Stimulated activated CD4-positive, alpha-beta T cell treated with anti-CD3 and anti-CD28 coated beads, TNF-alpha, amount 100 ng/mL, for 48 hours (primary cell): ENCODE measurements at places on chromosomes 7 and 10.

DNA sequence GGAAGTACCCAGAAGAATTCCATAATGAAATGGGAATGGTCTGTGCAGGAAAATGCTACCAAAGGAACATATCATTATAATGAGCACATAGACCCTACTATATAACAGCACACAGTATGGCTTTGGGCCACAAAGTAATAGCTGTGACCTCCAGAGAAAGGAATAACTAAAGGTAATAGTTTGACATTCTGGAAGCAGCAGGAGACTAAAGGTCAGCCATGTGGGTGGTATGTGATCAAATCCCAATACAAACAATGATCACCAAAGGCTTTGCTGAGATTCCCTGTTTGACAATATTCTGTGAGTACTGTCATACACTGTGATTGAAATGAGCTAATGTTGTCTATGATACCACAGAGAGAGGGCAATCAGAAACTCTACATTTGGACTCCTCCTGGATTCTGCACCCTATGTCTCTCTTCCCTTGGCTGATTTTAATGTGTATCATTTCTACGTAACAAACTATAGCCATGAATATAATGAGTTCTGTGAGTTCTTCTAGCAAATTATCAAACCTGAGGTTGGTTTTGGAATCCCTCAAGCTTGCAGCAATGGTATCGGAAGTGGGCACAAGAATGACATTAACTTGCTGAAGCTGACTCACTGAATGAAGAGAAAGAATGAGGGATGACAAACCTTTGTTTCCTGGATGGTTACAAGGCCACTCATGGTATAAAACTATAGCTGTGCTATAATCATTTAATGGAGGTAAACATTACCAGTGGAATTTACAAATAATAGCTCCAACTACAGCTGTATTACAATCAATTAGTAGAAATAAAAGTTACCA, 99.6 kb downstream of the JMJD1C start:
- no peak for DNase-seq

GRCh38 chr10:132517951-132518521, 19.6 kb upstream of the INPP5A start:
- DNase-seq: no peak

GRCh38 chr10:110208614-110209453, 1.4 kb downstream of the MXI1 start:
- no peak for DNase-seq

DNA sequence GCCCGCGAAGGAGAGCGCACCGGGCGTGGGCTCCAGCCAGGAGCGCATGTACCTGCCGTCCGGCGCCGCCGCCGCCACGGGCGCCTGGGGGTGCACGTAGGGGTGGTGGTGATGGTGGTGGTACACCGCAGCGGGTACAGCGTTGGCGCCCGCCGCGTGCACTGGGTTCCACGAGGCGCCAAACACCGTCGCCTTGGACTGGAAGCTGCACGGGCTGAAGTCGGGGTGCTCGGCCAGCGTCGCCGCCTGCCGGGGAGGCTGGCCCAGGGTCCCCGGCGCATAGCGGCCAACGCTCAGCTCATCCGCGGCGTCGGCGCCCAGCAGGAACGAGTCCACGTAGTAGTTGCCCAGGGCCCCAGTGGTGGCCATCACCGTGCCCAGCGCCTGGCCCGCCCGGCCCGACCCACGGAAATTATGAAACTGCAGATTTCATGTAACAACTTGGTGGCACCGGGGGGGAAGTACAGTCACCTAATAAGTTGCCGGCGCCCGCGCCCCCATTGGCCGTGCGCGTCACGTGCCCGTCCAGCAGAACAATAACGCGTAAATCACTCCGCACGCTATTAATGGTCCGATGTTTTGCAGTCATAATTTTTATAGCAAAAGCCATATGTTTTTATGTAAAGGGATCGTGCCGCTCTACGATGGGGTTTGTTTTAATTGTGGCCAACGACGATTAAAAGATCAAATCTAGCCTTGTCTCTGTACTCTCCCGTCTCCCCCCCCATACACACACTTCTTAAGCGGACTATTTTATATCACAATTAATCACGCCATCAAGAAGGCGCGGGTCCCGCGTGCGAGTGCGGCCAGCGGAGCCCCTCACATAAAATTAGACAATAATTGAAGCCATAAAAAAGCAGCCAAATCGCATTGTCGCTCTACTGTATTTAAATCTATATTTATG, at the start of gene HOXA9:
Gene HOXA9 (minus strand): TSS at position 449 of the 907 bp plus-strand sequence. CDS start 80 bp downstream, at position 369.
- DNase-seq: no peak

- DNase-seq: no peak
Observed at GRCh38 chr10:58513188-58514110, 777 bp downstream of the BICC1 start.

DNA sequence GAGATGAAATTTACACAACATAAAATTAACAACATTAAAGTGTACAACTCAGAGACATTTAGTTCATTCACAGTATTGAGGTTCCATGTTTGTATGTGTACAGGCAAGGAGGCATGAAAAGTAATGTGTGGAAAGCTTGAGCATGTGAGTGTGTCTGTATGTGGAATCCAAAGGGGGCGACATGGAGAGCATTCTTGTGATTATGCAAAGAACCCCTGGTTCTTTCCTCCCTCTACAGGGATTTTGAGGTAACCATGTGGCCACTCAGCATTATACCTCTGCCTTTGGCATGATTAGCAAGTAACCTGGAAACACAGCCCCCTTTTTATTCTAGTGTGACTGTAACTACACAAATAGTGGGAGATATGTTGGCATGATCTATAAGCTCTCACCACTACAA, 21.0 kb downstream of the OR2F1 start:
- no peak for DNase-seq

DNA sequence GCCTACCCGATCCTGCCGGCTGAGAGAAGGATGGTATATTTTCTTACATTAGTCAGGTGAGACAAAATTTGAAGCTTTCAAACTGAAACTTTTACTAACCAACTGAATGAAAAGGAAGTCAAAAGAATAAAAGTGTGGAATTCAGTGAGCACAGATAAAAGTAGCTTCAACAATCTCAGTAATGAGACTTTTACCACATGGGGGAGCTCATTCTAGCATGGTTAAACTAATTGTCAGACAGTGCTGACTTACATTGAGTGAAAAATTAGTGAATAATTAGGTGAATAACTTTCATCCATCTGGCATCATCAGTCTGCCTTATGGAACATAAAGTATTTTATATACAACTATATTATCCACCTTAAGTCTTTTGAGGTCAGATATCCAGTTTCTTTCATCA, 8.4 kb downstream of the FAM237B start:
- no peak for DNase-seq

- no peak for DNase-seq
Observed at GRCh38 chr10:31317171-31317570, 1.8 kb upstream of the ZEB1 start.

DNA sequence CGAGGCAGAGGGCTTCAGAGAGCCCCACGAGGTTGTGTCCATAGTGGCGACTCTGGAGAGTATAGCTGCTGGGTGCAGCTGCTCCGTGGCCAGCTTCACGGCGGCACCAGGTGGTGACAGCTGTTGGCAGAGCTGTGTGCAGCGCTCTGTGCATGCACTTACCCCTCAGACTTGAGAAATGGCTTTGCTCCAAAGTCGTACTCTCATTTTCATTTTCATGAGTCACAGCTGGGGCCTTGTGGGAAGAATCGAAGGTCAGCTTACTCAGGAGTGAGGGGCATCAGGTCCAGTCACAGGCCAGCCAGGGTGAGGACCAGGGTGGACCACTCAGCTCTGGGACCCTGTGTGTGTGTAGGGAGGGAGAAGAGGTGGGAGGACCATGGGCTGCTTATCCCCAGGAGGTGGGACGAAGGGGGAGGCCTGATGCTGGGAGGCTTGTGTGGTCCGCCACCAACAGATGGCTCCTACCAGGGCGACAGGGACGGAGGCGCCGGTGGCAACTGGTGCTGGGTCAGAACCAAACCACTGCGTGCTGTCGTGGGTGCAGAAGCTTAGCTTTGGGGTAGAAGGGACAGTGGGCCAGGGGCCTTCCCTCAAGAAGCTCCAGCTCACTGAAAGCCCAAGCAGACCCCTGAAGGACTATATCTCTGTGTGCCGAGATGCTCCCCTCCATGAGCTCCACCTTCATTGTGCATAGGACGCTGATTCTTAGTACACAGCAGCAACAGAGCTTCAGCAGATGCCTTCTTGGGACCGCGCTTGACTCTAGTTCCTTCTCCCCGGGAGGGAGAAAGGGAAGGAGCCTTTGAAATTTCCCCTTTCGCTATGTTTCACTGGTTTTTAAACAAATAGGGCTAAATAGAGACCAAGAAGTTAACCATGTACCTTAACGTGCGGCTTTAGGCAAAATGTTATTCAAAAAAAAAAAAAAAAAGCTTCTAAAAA, 225.0 kb downstream of the CELF2 start:
- DNase-seq: no peak

- no peak for DNase-seq
Observed at GRCh38 chr10:226018-226417, 90.8 kb downstream of the ZMYND11 start.

DNA sequence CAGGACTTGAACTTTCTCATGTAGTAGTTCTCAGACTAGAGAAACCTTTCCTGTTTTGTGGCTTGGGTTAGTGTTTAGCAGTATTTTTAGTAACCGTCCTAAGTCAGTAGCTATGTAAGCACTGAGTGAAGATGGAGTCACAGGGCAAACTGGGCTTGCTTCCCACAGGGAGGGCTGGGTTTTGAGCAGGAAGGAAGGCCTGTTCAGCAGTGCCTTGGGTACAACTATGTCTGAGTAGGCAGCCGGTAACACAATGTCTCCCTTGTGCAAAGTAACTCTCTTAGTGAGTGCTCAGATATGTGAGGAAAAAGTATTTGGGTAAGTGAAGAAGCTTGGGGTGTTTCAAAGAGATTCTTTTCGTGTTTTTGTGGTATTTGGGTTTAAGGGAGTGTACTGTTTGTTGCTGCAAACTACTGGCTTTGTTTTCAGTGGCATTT, 96.4 kb downstream of the CCSER2 start:
- DNase-seq: no peak

DNA sequence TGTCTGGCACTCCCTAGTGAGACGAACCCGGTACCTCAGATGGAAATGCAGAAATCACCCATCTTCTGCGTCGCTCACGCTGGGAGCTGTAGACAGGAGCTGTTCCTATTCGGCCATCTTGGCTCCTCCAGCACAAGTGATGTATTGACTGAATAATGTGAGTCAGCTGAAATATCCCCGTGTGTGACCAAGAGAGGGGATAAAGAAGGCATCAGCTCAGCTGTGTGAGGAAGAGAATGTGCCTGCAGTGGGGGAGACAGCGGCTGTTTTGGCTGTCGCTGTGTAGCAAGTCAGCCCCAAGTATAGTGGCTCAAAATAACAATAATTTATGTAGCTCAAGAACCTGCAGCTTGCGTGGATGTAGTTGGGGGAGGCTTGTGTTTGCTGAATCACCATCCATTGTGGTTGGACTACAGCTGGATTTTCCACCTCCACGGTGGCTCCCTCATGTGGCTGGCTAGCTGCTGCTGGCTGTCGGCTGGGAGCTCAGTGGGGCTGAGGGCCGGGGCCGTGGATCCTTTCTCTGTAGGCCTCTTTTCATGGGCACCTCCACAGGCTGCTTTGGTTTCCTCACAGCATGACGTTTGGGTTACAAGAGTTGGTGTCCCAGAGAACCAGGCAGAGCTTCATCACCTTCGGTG, 434.5 kb downstream of the CCSER2 start:
- no peak for DNase-seq

DNA sequence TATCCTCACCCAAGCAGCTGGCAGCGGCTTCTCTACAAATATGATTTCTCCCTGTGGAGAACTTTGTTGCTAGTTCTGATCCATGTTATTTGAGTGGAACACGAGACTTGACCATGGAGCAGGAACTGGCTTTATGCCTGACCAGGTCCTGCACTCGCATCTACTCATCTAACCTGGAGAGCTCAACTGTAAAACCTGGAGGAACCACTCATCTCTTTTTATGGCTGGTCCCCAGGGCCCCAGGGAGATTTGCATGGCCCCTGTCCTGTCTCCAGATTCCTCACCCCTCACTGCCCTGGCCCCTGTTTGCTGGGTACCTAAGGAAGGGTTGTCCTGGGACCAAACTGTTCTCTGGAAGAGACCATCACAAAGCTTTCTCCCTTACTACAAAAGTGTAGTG, 16.0 kb downstream of the TCAF1 start:
- DNase-seq: no peak

- no peak for DNase-seq
Observed at GRCh38 chr7:64951250-64951848, 39.5 kb downstream of the ZNF117 start.

DNA sequence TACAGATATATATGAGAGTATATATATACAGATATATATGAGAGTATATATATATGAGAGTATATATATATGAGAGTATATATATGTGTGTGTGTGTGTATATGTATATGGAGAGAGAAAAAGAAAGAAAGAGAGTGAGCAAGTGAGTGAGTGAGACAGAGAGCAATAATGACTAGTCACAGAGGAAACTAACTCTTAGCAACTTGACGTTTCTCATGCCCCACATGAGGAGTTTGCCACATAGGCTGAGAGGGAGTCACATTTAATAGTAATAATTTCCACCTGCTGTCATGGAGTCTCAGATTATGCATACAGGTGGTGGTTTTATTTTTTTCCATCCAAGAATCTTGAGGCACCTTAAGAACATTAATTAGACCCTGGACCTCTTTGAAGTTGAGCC, 199.9 kb downstream of the GATA3 start:
- DNase-seq: no peak

GRCh38 chr10:15541376-15541775, 170.3 kb upstream of the FAM171A1 start:
- no peak for DNase-seq

DNA sequence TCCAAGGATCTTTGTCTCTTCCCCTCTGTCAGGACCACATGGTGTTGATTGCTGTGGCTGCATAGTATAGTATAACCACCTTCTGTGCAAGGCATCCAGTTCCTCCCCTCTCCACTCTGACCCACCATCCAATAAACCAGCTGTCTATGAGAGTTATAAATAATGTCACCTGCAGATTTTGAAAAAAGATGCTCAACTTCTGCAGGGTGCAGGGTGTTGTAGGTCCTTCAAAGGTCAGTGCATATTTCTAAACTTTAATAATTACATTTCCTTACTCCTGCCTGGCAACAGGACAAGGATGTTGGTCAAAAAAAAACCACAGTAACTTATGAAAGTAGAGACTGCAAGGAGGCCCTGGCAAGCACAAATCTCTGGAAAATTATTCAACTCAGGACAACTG, 166.2 kb downstream of the PKD1L1 start:
- DNase-seq: no peak

GRCh38 chr7:128044064-128044463, 12.8 kb upstream of the LRRC4 start:
- no peak for DNase-seq

DNA sequence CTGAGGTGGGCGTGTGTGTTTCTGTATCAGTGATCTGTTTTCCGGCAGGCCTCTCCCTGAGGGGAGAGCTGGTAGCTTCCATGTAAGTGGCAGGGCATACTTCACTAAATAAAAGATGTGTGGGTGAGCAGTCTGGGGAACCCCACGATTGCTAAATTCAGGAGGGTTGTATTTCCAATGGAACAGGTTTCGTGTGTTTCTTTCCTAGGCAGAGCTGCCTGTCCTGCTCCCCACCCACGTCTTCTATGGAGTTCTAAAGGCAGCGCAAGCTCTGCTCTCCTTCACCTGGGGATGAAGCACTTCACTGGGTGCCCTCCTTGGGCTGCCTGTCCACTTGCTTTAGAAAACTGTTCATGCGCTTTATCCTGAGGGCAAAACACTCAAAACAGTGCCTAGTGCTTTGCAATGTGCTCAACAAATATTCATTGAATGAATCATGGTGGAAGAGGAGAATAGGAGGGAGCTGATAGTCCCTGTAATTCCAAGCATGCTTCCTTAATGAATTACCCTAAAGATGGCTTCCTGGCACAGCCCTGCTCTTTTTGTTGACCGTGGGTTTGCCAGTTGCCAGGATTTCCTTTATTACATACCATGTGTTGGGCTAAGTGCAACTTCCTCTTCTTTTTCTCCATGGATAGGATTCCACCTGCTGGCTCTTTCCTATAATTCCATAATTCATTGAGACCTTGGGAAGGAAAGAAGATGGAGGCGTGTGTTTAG, 50.6 kb upstream of the SRPK2 start:
- DNase-seq: no peak
